H9 (cell line): ENCODE measurements at places on chromosomes 6 and 20. TPM values are rescaled to one million over a fixed set of nuclear protein-coding genes. Genes with fewer than 3 reads are reported as not detected.

- peak; percentile 72 for DNase-seq
Measured at GRCh38 chr20:2101057-2101864, at the start of gene STK35. TSS of gene STK35 (plus strand) at chr20:2101827. CDS start at chr20:2101882, 55 bp downstream.

GRCh38 chr6:95087394-95088097 is 489.8 kb upstream of the MANEA start:
- no peak for DNase-seq

DNA sequence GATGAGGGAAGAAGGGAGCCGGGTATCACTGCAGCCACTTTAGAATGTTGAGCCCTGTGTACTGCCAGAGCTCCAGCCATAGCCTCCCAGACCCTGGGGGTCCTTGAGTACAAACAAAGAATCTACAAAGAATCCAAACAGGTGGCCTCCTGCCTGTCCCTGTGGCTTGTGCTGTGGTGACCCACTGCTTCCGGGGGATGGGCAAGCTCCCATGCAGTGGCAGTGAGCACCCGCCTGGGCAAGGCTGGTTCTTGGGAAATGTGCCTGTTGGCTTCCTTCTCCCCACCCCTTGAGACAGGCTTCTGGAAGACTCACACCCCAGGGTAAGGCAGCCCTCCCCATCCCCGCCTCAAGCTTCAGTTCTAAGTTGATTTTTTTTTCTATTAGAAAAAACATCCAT is 13.9 kb downstream of the SIRPA start:
- no peak for DNase-seq

DNA sequence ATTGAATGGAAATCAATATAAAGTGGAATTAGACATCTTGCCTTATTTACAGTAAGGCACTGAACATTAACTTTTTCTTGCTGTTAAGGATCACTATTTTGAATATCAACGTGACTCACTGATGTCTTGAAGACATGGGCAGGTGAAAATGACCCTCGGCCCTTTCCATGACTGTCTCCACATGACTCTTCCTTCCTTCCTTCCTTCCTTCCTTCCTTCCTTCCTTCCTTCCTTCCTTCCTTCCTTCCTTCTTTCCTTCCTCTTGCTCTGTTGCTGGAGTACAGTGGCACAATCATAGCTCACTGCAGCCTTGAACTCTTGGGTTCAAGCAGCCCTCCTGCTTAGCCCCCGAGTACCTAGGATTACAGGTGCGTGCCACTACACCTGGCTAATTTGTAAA is 52.2 kb upstream of the TOX2 start:
- no peak for DNase-seq

DNA sequence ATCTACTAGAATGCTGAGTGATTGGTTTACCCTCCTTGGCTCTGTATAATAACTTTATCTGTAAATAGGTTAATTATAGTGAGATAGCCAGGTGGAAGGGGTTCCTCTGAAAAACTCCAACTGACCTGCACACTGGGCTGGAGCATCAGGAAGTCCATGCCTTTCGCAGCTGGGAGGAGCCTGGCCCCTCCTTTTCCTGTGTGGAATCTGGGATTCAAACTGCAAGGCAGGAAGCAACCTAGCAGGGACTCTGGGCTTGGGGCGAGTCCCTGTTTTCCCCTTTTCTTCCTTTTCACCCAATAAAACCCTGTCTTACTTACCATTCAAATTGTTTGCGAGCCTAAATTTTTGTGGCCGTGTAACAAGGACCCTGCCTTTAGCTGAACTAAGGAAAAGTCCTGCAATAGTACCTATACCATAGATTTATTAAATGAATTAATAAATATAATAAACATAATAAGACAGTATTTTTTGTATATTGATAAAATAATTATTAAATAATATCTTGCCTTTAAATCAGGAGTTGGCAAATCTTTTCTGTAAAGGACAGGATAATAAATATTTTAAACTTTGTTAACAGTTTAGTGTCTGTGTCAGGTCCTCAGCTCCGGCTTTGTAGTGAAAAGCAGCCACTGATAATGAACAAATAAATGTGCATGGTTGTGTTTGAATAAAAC is 406.2 kb upstream of the MMS22L start:
- DNase-seq, result peak; percentile 66

DNA sequence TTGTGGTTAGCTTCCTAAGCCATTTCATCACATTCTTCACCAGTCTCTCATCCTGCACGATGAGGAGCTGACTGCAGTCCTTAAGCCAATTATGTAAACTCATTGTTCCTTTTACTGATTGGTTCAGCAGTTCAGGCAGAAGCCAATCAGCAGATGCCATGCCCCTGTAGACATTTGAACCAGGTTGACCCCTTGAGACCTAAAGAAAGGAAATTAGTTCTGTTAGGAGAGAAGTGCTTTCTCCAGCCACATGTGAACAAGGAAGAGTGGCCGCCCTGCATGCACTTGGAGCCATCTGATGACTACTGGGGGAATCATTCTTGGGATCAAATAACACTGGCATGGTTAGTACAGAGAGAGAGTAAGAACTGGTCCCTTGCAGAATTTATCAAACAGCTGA is 535.2 kb upstream of the ID4 start:
- no peak for DNase-seq

GRCh38 chr20:19501476-19502115 is 256.5 kb upstream of the RIN2 start:
- no peak for DNase-seq

DNA sequence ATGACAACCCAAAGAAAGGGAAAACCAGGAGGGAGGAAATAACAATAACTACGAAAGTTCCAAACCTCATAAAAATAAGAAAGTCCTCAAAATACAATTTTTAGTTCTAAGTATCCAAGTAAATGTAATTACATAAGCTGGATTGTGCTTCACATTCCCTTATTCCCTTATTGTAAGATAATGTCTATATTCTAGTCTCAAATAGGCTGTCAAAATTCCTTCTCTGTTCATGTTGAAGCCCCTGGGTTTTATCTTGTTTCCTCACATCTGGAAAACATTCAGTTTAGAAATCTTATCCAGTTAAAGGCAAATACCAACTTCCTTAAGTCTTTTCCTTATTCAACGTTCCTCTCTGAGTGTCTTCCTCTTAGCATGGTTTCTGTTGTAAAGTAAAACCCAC is 282.3 kb downstream of the CD109 start:
- DNase-seq, result no peak

DNA sequence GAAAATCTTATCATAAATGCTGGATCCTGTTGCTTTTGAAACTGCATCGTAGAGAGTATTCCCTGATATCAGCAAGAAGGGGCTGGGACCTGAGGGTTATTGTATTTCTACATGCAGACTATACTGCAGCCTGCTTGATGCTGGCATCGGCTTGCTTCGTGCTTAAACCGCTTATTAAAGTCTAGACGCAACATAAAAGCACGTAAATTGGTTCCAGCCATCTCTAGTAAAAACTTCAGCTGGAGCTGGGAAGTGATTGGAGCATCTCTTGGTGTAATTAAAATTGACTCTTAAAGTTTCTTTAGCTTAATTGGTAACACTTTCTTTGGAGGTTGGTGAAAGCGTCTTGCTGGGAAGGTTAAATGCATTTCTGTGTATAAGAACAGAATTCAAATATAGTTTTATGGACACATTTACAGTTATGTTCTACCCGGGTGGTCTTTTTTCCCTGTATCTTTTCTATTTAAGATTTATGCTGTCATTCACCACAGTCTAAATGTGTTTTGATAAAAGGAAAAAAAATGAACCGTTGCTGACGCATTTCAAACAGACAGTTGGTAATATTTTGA is 139.0 kb upstream of the JAG1 start:
- DNase-seq, result no peak

GRCh38 chr6:125303512-125303854 is 1.7 kb upstream of the HDDC2 start:
- DNase-seq, result no peak

DNA sequence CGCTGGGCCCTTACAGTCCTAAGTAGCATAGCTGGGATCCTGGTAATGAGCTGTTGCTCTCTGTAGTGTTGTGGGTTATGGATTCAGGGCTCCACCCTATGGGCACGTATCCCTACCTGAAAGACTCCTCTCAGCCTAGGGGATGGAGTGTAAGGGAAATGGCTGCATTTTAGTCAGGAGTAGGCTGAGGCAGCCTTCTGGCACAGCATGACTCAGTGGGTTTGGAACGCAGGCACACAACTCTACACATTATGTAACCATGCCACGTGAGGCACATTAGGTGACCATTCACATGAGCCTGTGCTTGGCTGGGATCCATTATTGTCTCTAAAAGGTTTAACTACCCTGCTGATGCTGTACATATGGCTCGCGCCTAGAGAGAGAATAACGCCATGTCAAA is 27.8 kb downstream of the HDDC2 start:
- no peak for DNase-seq

GRCh38 chr6:128024046-128024445 is 123.2 kb upstream of the THEMIS start:
- DNase-seq, result no peak

DNA sequence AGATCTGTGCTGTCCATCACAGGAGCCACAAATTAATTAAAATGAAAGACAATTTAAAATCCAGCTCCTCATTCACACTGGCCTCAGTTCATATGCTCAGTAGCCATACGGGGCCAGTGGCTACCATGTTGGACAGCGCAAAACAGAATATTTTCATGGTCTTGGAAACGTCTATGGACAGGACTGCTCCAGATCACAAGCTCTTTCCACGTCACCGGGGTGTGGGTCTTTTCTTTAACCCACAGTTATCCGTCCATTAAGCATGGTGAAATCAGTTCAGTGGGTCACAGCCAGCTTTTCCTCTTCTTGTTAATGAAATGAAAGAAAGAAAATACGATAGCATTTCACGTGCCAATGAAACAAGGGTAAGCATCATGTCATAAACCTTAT is 24.1 kb downstream of the GFOD1 start:
- no peak for DNase-seq

DNA sequence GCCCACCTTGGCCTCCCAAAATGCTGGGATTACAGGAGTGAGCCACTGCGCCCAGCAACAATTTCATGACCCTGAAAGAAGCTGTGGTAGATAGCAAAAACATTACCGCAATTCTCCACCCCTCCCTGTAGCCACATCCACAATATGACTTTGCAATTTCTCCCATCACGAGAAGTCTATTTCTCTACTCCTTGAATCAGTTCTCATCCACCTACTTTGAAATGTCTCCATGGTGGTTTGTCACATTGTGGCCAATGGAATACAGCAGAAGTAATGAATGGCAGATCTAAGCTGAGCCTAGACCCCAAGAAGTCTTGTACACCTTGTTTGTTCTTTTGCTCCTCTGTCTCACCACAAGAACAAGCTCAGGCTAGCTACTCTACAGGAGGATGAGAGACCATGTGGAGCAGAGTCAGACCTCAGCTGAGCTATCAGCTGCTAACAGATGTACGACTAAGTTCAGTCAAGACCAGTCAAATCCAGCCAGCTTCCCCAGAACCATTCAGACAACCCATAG is 6.3 kb downstream of the OXT start:
- DNase-seq, result no peak

- no peak for DNase-seq
Measured at GRCh38 chr6:25832670-25833069, 818 bp upstream of the SLC17A1 start.

DNA sequence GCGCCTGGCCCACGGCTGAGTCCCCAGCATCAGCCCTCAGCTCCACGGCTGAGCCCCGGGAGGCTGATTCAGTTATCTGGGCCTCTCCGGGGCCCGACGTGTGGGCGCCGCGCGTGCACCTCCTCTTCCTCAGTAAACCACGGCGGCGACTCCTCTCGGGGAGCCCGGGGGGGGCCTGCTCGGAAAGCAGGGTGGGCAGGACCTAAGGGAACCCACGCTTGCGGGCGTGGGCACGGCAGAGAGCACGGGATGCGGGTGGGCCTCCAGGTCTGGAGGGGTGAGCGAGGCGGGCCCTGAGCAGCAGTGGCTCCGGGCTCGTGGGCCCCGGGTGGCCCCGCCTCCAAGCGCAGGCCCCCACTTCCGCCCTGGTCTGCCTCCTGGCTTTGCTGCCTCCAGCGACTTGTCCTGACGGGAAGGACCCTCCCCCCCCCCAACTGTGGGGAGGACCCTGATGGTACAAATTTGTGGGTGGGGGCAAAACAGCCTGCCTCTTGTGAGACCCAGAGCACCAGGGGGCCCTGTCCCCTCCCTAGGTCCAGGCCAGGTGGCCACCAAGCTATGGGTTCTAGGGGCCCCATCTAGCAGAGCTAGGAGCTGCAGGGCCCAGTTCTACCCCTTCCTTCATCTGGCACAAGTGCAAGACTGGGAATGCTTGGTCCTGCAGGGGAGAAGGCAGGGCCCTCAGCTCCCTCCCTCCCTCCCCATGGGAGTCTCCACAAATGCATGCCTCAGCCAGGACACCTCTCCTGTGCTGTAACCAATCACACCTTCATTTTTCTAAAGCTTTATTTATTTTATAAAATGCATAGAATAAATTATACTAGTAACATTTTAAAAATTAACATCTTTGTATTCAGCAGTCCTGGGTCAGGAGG is 16.9 kb downstream of the UCKL1 start:
- peak; percentile 56 for DNase-seq

GRCh38 chr6:56357616-56358373 is 110.4 kb upstream of the COL21A1 start:
- DNase-seq, result no peak

GRCh38 chr20:13396826-13397225 is 175.8 kb downstream of the ISM1 start:
- DNase-seq, result no peak

DNA sequence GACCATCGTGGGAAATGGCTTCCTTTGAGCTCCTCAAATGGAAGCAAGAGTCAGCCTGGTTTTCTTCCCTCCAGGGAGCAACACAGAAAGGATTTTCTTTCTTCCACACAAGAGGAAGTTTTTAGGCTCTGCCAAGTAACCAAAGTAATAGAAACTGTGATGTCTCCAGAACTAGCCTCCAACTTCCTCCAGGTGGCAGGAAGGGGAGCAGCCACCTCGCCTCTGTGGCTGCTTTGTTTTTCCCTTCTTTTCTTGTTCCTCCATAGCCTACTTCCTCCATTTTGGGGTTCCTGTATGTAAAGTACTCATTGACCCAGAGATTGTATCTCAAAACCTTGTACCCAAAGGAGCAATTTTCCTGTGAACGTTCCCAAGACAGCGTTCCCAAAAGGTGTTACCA is 32.7 kb upstream of the CCR6 start:
- no peak for DNase-seq

GRCh38 chr6:131381052-131381708 is 191.8 kb upstream of the ARG1 start:
- no peak for DNase-seq

DNA sequence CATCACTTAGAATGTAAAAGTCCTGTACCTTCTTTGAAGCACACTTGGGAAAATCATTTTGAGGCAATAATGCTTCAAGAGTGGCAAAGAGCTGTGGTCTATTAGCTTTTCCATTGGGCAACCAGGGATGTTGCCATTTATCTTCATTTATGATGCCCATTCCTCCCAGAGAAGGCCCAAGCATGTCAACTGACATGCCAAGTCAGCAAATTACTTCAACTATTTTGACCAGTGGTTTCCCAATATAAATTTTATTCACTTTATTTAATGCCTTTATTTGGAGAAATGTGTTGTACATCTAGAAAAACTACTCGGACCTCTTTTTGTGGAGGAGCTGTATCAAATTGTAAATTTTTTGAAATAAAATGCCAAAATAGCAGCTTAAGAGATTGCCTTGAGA is 164.1 kb upstream of the PCSK2 start:
- no peak for DNase-seq

Gene BTNL2
- total RNA-seq, result not detected in 2 replicates

Gene OR2H2
- not detected in 2 replicates for total RNA-seq

Gene DAAM2
- 1.0 and 1.1 TPM in 2 replicates for total RNA-seq

Gene ISM1
- total RNA-seq, result 0.20 and 0.24 TPM in 2 replicates

Gene RSPO4
- total RNA-seq, result 5.0 and 6.7 TPM in 2 replicates

Gene RGS17
- total RNA-seq, result 3.2 and 3.8 TPM in 2 replicates

Gene NRSN2
- 18.9 and 22.7 TPM in 2 replicates for total RNA-seq

Gene NRN1
- total RNA-seq, result not detected in 2 replicates

Gene SLC22A2
- 0.86 and 1.0 TPM in 2 replicates for total RNA-seq

Gene BPIFB1
- not detected in 2 replicates for total RNA-seq

Gene GSTA1
- not detected in 2 replicates for total RNA-seq
